Stimulated activated CD8-positive, alpha-beta memory T cell treated with anti-CD3 and anti-CD28 coated beads, Interleukin-15, amount 100 ng/mL, for 4 hours (primary cell): ENCODE measurements at places on chromosomes 16 and 17.

DNA sequence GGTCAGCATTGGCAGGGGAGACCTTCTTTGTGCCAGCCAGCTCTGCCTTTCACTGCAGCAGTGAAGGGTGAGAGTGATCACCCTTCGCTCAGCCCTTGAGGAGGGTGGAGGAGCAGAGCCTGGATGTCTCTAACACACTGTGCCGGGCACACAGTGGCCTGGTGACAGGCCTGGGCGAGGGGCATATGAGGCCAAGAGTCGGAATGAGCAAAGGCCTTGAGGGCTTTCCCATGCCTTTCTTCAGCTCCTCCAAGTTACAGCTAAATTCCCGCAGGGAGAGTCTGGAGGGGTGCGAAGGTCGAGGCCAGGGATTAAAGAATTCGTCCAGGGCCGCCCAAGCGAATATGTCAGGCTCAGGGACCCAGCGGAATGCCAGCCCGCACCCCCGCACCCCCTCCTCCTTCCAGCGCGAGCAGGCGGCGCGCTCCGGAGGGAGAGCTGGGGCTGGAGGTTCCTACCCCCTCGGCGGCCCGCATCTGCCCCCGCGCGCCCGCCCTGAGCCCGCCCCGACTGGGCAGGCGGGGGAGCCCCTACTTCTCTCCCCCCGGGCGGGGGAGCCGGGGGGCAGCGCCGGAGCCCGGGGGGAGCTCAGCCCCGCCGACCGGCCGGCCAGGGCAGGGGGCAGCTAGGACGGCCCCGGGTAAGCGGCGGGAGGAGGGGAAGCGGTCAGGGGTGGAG lies at the start of gene RASL10B:
RASL10B (plus strand) TSS at position 401 of the 678 bp plus-strand sequence. CDS start 3,546 bp downstream, outside the sequence.
- peak; percentile 12 for DNase-seq

- DNase-seq = no peak
Measured at GRCh38 chr17:44222112-44222869, 2.8 kb upstream of the UBTF start.

GRCh38 chr17:32658470-32659418 lies 172.0 kb downstream of the CDK5R1 start:
- no peak for DNase-seq

GRCh38 chr17:47636273-47637030 lies 13.3 kb upstream of the KPNB1 start:
- no peak for DNase-seq

GRCh38 chr17:78039581-78039980 lies 81.1 kb downstream of the TNRC6C start:
- DNase-seq = no peak

- DNase-seq = no peak
Measured at GRCh38 chr17:60086818-60087591, 8.3 kb upstream of the HEATR6 start.

GRCh38 chr17:42928714-42929496 lies 28.3 kb downstream of the G6PC1 start:
- peak; percentile 9 for DNase-seq

- no peak for DNase-seq
Measured at GRCh38 chr17:67995570-67996263, 552 bp downstream of the C17orf58 start.

- no peak for DNase-seq
Measured at GRCh38 chr16:6643080-6643686, 689.5 kb upstream of the RBFOX1 start.

- no peak for DNase-seq
Measured at GRCh38 chr17:4950746-4951204, at the start of gene ENO3. ENO3 (plus strand) TSS chr17:4951119; CDS start chr17:4951830, 711 bp downstream.

DNA sequence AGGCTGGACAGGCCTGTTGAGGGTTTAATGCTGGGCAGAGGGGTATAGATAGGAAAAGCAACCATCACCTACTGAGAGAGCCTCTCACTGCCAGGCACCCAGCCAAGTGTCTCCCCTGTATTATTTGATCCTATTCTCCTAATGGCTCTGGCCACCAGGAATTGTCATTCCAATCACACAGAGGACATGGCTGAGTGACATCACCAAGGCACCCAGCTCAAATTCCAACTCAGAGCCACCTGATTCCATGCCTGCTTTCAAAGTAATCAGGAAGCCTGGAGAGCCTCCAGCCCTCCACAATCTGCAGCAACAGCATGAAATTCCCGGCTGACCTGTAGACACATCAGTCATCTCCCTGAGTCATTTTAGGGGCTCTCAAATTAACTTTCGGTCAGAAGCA lies 368.9 kb upstream of the C16orf82 start:
- no peak for DNase-seq

GRCh38 chr17:42460371-42460770 lies 1.7 kb downstream of the ATP6V0A1 start:
- DNase-seq = no peak

GRCh38 chr16:27973678-27974077 lies 89.8 kb downstream of the GSG1L start:
- DNase-seq = no peak

- no peak for DNase-seq
Measured at GRCh38 chr17:50721194-50722010, 2.0 kb downstream of the LUC7L3 start.

DNA sequence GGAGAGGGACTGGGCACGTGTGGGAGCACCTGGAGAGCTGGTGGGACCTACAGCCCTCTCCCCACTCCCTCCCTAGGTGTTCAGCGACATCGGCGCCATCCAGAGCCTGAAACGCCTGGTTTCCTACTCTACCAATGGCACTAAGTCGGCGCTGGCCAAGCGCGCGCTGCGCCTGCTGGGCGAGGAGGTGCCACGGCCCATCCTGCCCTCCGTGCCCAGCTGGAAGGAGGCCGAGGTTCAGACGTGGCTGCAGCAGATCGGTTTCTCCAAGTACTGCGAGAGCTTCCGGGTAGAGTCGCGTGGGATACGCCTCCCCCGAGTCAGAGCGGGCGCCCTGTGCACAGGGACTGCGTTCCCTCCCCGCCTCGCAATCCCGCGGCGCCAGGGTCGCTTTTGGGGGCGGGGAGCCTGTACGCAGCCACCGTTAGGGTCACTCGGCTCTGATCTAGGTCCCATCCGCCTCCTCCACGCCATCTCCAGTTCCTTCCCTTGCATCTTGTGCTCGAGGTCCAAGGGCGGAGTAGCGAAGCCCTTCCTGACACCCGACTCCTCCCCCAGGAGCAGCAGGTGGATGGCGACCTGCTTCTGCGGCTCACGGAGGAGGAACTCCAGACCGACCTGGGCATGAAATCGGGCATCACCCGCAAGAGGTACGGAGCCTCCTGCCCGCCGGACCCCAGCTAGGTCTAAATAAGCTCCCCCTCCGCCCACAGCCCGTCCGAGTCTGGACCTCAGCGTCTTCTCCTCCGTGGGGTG lies 13.0 kb downstream of the SARM1 start:
- DNase-seq = peak; percentile 16

- no peak for DNase-seq
Measured at GRCh38 chr17:76326306-76326705, 18.2 kb upstream of the QRICH2 start.

DNA sequence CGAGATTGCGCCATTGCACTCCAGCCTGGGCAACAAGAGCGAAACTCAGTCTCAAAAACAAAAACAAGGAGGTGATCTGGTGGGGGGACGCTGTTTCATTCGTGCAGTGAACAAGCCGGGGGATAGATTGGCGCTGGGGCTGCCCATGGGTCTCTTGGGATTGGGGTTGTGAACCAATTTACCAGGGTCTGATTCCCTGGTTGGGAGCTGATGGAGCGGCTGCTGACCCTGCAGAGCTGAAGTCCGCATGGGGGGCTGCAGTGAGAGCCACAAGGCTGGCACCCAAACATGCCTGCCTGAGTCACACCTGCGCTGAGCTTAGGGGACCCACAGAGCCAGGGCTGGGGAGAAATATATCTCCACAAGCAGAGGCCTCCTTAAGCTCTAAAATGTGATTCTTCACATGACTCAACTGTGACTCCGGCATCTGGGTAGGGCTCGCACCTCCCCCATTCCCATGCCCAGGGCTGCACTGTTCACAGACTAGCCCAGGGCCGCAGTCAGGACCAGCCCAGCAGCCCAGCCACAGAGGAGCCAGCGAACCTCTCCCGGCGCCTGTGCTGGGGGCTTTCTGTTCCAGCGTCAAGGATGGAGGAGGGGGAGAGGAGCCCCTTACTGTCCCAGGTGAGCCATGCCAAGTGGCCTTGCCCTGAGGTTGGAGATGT lies 5.0 kb downstream of the TSPAN10 start:
- no peak for DNase-seq
